ENCODE measurements at places on chromosomes 3 and 15.

DNA sequence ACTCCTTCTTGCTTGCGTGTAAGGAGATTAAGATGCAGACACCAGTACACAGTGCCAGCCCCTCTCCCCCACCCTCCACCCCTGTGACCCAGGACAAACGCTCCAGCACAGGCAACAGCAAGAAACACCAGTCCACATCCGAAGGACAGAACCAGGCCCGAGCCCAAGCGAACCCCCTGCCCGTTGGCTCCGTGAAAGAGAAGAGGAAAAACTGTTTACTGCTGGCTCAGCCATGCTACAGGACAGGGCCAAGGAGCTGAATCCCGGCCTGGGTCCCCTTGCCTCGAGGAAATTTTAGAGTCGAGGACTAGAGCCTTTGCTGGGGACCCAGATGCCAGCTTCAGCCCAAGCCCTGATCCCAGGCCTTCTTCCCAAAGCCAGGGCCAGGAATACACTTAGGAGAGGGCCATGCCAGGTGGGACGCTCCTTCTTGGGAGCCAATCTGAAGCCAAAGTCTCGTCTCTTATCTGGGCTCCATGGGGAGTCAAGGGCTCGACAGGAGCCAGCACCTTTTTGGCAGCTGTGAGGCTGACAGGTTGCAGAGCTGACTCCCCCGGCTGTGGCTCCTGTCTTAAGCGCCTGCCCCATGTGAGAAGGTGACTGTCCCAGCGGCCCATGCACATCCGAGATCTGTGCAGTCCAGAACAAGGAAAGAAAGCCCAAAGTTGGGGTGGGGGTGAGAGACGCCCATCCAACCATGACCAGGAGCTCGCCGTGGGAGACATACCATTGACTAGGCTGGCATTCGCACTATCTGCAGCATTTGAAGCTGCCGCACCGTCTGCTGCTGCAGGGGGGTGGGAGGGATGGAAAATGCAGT is 63.8 kb upstream of the SEC13 start:
- no peak for DNase-seq

- peak; percentile 14 for DNase-seq
Measured at GRCh38 chr3:46405301-46406019, 1.4 kb downstream of the CCR5AS start.

DNA sequence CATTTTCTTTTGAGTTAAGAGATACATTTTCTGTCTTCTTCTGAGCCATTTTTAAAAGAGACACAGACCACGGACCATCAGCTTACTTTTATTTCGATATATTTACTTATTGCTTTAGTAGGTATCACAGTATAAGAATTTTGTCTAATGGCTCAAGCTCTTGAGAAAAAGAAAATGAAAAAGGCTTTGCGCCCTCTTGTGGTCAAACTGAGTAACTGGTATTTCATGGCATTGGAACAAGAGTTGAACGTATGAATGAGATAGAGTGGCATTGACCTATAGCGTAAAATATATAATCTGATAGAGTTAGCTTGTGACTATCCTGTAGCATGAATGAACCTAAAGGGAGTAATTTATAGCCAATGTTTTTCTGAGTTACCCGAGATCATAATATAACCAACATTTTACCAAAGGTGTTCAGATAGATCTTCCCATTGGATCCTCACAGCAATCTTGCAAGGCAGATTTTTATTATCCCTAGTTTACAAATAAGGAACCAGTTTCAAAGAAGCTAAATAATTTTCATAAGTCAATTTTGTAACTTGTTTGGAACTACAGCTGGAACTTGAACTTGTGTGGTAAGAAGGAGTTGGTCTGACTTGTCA is 154.6 kb downstream of the POLR2M start:
- DNase-seq = peak; percentile 53

- no peak for DNase-seq
Measured at GRCh38 chr15:38610748-38611147, 46.1 kb upstream of the RASGRP1 start.

DNA sequence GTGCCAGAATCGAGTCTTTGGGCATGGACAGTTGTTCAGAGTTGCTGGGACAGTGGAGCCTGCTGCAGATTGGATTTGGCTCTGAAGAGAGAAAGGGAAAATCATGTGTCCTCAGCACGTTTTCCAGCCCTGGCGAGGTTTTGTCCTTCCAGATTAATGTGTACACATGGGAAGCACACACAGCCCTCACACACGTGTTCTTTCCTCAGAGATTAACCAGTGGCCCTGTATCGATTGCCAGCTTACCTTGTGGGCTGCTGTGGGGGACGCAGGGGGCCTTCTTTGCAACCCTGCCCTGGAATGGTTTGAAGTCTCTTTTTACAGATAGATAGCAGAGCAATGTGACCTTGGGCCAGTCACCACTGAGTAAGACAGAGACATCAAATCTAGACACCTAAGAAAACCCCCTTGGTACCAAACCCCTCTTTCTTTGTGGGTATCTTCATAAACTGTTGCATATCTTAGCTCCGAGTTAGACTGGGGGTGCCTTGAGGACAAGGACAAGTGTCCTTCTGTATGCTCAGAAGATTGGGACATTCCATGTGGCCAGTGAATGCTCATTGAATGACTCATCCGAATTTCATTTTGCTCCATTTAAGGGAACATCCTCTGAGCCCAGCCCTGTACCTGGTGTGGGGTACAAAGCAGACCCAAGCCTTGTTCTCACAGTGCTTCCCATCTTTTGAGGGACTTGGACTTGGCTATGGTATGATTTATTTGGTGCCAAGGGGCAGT is 48.0 kb downstream of the SMAD6 start:
- DNase-seq = peak; percentile 38

DNA sequence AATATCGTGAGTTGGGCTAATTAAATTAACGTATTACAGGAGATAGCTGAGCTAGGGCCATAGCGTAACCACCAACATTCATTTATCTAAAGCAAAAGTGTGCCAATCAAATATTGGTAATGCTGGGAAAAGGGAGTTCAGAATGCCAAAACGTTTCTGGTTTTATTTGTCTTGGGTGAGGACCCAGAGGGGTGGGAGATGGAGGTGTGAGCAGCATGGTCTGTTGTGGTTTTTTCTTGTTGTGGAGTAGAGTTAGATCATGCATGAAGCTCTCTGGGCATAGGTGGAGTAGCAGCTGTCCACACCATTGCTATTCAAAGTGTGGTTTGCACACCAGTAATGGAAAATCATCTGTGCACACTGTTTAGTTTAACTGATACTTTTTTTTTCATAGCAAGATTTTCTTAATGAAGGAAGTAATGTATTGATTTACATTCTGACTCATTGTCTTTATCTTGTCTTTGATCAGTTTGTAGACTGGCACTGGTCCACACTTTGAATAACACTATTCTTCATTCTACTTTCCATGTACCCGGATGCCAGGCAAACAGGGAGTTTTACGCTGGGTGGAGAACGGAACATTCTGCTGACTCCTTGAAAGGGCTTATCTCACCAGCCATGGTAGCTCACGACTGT is 50.8 kb upstream of the CRTC3 start:
- no peak for DNase-seq

- DNase-seq = no peak
Measured at GRCh38 chr3:14491396-14492190, 48.5 kb downstream of the GRIP2 start.

DNA sequence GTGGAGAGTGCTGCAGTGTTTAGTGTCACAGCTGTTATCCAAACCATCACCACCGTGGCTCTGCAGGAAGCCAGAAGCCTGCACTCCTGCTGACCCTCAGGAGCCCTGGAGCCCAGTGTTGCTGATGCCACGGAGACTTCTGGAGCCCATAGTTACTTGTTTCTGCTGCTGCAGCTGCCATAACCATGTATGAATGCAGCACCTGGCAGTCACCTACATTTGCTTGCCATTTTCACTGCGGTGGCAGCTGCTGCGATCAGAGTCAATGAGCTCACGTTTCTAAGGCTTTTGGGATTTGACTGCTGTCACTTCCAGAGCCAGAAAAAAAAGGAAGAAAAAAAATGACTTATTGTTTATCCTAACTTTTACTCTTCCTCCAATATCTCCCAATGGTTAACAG is 299.2 kb upstream of the THRB start:
- no peak for DNase-seq

- peak; percentile 40 for DNase-seq
Measured at GRCh38 chr3:61875046-61875844, 313.9 kb downstream of the PTPRG start.

DNA sequence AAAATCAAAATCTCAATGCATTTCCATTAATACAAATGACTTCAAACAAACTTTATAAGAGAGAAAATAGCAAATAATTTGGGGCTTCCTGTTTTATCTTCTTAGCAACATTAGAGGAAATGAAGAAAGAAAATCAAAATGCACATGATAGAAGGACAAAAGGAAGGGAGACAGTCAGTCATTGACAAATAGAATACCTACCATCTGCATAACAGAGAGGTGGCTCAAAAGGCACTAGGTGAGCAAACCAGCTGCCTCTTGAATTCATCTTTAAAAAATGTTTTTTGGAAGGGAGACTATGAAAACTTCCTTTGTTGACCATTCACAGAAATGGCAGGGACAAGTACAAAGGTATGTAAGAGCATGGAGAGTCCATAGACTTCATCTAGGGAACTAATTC is 9.4 kb downstream of the NMNAT3 start:
- DNase-seq = no peak

DNA sequence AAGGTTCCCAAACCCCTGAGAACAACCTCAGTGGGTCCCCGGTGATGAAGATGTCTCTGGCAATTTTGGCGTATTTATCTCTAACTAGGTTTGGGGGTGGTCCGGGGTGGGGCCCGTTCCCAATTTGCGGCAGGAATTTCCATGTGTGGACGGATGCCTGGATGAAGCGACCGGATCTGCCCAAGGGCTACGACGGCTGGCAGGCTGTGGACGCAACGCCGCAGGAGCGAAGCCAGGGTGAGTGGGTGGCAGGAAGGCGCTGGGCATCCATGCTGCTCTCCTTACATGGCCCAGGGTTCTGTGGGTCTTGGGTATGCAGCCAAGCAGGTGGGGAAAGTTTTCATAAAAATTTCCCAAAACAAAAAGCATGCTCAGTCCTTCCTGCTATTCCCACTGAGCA is 29.3 kb downstream of the TGM4 start:
- no peak for DNase-seq

DNA sequence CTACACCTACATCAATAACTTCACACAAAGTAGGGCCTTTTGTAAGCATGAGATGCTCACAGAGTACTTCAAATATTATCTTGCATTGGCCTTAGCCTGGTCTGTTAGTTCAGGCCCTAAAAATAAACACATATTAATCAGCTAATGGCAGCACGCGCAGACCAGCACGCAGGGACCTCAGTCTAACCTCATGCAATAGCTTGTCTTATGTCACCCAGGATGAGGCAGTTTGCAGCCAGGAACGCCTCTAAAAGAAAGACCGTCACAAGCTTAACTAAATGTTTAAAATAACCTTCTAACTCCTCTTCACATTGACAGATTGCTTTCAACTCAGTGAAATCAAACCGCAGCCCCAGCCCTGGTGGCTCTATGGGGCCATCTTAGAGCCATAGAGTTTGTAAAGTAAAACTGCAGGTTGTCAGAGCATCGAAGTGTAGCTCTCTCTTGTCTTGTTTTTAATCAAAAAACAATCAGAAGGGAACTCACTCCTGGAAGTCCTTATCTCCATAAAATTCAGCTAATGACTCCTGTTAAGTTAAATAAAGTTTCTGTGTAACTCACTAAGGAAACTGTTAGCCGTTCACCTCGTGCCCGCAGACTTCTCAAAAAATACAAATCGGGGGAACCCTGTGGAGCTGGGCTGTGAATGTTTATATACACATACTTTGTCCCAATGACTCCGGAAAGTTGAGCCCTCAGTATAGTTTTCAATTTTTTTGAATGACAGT is 212.6 kb downstream of the CDIN1 start:
- no peak for DNase-seq

DNA sequence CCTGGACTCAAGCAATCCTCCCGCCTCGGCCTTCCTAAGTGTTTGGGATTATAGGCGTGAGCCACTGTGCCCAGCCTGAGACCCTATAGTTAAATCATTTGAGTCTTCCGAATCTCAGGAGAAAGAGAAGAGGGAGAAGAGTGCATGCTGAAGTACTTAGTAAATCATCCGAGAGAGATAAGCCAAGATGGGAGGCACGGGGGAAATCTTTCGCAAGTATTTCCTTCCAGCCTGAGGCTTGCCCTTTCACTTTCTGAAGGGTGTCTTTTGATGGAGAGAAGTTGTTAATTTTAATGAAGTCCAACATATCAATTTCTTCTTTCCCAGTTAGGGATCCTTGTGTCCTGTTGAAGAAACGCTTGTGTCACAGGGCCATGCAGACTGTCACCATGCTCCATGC is 97.1 kb upstream of the SLC6A6 start:
- no peak for DNase-seq

GRCh38 chr15:80176443-80176842 is 23.6 kb downstream of the FAH start:
- no peak for DNase-seq

DNA sequence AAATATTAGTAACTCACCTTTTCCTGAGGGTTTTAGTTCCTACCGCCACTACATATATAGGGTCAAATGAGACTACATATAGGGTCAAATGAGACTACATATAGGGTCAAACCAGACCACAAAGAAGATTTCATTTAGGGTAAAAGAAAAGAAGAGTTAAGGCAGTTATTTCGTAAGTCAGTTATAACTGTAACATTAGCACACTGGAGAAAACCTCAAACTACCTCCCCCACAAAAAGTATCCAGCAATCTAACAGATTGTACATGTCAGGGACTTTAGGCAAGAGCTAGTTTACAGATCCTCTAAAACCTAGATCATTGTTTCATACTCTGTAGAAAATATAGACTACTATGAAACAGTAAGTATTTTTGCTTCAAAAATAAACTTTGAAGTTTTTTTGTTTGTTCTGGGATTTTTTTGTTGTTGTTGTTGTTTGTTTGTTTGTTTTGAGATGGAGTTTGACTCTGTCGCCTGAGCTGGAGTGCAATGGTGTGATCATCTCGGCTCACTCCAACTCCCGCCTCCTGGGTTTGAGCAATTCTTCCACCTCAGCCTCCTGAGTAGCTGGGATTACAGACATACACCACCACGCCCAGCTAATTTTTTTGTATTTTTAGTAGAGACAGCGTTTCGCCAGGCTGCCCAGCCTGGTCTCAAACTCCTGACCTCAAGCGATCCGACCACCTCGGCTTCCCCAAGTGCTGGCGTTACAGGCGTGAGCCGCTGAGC is 92.4 kb upstream of the CGNL1 start:
- DNase-seq = peak; percentile 42

DNA sequence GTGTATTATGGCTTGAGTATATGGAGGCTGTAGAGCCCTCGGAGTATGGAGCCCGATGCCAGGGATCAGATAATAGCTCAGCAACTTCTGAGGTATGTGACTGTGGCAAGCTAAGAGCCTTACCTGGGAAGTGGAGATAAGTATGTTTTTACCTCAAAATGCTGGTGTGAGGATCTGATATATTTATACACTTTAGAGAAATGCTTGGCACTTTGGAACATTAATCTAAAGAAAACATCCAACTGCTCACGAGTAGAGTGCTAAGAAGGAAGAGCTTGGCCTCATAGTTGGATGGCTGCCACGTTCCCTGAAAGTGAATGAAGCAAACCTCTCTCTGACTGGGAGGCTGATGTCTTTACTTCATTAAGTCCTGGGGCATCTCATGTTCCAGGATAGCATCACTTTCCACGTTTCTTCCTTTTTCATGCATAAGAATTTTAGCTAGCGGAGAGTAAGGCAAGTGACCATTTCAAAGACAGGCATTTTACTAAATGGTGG is 58.9 kb upstream of the GOLGA8J start:
- peak; percentile 29 for DNase-seq

GRCh38 chr3:182000447-182000846 is 288.7 kb downstream of the SOX2 start:
- no peak for DNase-seq

- no peak for DNase-seq
Measured at GRCh38 chr15:64535460-64536243, 75.3 kb downstream of the ZNF609 start.

GRCh38 chr15:41951571-41951970 is 20.8 kb downstream of the EHD4 start:
- no peak for DNase-seq
